ENCODE measurements at places on chromosomes 5 and 9.

GRCh38 chr9:109143881-109144562 is 23.0 kb downstream of the FRRS1L start:
- no peak for DNase-seq

DNA sequence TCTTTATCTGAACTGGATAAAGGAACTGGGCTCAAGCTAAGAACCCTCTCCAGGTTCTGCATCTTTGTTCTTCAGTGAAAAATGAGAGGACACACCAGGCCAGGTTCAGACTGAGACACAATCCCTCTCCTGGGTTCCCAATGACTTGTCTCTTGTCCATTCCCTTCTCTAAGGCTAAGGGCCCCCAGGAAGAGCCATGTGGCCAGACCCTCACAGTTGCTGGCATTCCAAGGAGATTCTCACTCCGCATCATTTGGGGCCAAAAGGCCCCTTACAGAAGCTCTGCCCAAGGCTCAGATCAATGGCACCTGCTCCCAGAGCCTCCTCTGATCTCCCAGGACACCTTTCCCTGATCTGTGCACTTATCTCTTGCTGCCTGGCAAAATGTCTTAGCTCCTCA is 4.9 kb downstream of the IL4 start:
- no peak for DNase-seq

GRCh38 chr5:76953551-76954382 is 922 bp downstream of the CRHBP start:
- DNase-seq = no peak

- no peak for DNase-seq
These were observed 159.6 kb downstream of the TMEM167A start for GRCh38 chr5:82917584-82917983.

- no peak for DNase-seq
These were observed 15.9 kb downstream of the PTAR1 start for GRCh38 chr9:69743930-69744329.

DNA sequence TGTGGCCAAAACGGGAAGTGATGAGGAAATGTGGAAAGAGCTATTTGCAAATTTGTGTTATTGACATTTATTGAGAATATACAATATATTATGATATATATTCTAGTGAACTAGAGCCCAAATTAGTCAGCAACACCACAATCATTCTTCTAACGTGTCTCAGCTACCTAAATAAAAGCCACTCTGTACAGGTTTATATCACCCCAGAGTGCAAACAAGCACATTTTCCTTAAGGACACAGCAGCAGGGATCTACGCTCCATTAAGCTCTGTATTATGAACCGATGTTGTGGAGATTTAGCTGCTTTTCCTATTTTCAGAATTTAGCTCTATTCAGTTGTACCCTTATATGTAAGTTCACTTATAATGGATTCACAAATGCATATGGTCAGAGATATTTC is 77.9 kb downstream of the CDH18 start:
- DNase-seq = no peak
